ENCODE measurements at places on chromosomes 16 and 17.

DNA sequence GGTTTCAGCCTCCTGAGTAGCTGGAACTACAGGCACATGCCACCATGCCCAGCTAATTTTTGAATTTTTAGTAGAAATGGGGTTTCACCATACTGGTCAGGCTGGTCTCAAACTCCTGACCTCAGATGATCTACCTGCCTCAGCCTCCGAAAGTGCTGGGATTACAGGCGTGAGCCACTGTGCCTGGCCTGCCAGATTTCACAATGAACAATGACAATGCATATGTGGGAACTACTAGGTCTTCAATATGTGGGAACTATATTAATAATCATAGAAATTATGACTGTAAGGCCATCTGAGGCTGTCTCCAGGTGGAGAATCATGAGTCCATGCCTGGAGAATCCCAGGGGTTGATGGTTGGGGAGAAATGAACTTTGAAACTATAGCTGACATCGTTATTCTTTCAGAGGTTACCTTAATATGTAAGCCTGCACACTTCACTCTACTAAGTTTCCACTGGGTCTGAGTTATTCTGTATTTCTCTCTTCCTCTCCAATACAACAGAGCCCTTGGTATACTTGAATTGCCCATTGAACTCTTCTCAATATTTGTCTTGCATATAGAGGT is 7.2 kb upstream of the DRC7 start:
- no peak for DNase-seq

GRCh38 chr17:75785016-75785890 is 647 bp downstream of the UNK start:
- DNase-seq = peak; percentile 75

GRCh38 chr16:71594000-71594646 is 17.2 kb upstream of the TAT start:
- DNase-seq = no peak

- DNase-seq = no peak
Observed at GRCh38 chr17:81902653-81903414, 796 bp downstream of the NPB start.

DNA sequence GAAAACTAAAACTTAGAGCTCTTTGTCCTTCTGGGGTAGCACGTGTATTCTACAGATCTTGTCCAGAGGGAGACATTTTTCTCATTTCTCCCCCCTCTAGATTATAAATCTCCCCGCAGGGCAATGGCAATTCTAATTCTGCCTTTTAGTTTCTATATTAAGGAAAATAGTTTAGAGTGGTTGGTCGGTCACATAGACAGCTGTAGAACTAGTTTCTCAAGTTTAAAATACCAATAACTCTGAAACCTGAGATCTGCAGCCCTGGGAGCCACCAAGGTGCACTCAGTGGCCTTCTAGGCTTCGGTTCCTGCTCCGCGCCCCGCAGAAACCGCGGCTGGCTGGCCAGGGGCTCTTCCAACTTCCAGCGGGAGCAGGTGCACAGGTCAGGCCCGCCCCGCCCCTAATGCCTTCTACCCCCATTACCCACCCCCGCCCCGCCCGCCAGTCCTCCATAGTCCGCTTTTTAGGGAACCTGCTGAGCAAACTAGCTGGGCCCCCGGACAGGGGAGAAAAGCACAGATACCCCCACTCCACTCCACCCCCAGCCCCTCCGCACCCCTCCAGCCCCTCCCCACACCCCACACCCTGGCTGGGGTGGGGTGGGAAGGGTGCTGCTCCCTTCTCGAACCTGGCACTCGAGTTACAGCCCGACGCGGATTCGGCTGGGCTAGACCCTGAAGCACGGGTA is 431 bp downstream of the SLFN11 start:
- no peak for DNase-seq

DNA sequence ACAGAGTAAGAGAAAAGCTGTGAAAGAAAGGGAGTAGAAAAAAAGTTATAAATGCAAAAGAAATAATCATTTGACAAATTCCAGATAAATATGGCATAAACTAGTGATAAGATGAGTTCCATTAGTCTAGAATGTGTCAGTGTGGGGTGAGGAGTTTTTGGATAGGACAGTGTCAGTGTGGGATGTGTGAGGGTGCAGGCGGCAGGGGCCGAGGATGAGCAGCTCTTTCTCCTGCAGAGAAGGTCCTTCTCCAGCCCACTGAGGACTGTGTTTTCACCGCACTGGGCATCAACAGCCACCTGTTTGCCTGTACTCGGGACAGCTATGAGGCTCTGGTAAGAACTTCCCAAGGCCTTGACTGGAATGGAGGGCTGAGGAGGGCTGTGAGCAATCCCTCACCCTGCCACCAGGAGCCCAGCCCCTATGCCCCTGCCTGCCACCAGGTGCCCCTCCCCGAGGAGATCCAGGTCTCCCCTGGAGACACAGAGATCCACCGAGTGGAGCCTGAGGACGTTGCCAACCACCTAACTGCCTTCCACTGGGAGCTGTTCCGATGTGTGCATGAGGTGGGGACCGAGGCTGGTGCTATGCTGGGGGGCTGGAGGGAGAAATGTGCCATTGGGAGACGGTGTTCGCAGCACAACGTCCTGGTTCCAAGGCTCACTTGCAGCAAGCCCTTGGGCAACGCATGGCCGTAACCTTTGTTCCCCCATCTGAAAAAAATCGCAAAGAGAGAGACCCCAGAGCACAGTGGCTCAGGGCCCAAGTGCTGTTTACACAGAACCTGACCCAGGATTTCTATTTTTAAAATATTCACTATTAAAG is 13.1 kb downstream of the RAPGEFL1 start:
- no peak for DNase-seq

GRCh38 chr16:17557949-17558348 is 87.2 kb upstream of the XYLT1 start:
- DNase-seq = no peak

DNA sequence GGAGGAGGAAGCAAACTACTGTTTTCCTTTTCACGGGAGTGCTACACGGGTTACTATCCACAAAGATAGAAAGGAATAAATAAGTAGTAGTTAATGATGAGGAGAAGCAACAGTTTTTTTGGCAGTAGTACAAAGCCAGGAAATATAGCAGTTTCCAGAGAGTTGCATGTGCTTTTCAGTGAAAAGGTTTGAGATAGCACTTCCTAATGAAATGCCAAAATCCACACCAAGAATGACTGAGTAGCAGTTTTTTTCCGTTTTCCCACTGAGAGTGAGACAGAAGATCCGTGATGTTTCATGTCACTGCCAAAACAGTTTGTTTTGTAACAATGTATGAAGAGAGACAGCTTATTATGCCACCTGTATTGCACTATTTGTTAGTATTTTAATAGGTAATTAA is 129.1 kb downstream of the STX8 start:
- no peak for DNase-seq

GRCh38 chr16:89003831-89004208 is 26.8 kb upstream of the CBFA2T3 start:
- no peak for DNase-seq

GRCh38 chr16:70590722-70591415 is 55.5 kb upstream of the IL34 start:
- no peak for DNase-seq

DNA sequence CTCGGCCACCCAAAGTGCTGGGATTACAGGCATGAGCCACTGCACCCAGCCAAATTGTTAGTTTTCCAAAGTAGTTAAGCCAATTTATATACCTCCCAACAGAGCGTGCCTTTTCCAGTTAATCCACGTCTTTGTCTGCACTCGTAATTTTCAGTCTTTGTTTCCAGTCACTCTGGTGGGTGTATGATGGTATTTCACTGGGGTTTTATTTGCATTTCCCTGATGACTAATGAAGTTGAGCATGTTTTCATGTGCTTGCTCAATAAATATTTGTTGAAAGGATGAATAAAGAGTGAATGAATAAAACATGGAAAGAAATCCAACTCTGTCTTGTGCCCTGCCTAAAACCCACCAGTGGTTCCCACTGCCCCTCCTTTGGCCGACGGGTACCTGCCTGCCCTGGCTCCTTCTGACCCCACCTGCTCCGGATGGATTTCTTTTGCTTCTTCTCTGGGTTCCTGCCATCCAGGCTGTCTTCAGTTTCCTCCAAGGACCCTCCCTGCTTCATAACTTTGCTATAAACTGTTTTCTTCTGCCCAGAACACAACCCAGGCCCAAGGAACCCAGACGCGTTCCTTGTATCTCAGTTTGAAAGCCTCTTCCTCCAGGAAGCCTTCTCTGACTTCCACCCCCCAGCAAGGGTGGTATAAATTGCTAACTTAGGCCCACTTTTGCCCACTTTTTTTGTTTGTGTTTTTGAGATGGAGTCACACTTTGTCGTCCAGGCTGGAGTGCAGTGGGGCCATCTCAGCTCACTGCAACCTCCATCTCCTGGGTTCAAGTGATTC is 3.0 kb upstream of the ABCC1 start:
- DNase-seq = no peak

GRCh38 chr17:83057793-83058265 is 21.6 kb upstream of the METRNL start:
- DNase-seq = no peak

DNA sequence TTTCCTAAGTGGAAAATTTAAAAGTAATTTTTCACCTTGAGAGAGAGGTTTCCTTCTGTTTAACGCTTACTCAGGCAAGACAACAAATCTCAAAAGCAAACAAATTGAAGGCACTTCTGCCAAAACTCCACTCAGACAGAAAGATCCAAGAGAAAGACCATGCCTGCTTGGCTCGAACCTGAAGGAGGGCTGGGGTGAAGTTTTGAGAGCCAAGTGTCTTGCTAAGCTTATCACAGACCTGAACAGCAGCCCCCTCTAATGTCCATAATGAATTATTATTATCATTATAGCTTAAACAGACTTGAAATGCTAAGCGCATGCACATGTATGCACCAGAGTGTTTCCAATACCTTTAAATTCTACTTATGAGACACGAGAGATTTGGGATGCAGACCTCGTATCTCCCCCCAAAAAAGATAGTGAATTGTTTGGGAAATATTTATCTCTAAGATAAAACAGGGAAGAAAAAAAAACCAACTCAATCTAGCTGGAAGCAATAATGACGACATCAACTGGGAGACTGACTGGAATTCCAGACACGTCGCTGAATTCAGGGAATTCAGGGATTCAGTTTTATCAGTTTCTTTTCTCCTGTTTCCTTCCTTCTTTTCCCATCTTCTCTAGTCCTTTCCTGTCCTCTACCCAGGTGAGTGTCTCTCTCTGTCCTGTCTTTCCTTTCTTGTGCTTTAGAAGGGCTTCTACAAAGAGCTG is 473.2 kb downstream of the RBFOX1 start:
- DNase-seq = no peak

GRCh38 chr17:79811868-79812352 is 15.0 kb upstream of the CBX8 start:
- no peak for DNase-seq

DNA sequence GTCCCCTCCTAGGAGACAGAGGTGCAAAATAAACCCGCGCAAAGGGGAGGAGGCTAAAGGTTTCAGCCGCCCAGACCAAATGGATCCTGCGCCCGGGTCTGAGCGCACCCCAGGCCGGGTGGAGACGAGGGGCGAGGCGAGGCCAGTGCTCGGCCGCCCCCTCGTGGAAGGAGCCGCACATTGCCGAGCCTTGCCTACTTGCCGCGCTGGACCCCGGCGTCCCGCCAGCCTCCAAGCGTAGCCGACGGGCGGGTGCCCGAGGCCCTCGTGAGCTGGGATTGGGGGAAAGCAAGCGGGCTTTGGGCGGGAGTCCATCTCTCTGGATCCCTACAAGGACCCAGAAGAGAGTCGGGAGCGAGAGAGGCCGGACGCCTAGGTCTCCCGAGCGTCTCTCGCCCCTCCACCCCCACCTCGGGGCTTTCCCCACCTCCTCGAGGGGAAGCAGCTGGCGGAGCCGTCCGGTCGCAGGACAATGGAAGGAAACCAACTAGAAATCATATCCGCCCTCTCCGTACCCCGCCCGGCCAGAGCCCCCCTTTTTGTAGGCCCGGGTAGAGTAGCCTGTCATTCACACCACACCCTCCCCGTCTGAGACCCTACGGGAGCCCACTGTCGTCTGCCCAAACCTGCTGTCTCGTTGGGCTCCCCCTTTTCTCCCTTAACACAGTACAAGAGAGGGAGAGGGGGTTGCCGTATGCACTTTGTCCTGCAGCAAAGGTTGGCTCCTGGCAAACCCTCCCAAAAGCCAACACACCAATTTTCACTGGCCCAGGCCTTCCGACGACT is 664 bp upstream of the BCL6B start:
- DNase-seq = peak; percentile 61

DNA sequence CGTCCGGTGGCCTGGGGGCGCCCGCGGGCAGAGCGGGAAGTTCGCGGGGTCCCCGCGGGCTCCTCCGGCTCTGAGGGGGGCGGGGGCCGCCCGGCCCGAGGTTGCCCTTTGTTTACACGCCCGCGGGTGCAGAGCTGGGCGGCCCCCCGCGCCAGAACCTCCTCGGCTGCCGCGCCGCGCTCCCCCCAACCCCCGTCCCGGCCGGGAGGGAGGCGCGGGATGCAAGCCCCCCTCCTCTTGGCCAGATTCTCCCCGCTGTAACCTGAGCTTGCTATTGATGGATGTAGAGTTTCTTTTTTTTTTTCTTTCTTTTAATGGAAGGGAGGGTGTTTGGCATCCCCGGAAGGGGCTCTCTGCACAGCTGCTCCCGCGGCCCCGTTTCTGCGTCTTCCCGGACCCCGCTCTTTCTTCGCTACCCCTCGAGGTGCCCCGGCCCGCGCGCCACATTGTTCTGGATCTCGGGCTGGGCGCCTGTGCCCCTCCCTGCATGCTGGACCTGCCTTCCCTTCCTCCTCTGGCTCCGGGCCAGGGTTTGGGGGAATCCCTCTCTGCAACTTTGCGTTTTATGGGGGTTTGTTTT is 646 bp downstream of the CBX2 start:
- DNase-seq = peak; percentile 77

DNA sequence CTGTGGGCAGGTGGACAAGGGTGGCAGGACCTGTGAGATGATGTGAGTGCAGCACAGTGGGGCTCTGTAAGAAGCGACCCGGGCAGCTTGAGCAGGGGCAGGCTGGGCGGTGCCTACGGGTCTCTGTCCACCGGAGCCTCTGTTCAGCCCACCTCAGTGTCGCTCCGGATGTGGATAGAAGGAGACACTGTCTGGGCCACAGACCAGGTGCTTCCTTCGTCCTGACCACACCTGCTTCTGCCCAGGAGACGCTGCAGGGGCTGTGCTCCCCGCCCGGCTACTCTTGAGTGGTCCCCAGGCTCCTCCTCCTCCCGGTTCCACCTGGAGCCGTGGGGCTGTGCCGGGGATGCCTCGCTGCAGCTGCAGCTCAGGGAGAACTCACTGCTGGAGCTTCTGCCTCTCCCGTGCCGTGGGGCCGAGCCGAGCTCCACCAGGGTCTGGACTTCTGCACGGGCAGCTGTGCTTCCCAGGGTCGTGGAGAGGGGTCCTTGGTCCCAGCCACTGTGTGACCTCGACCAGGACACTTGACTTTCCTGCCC is 21.5 kb downstream of the METRNL start:
- DNase-seq = no peak
